ENCODE measurements at places on chromosomes 5 and 9. TPM values are rescaled to one million over a fixed set of nuclear protein-coding genes. Genes with fewer than 3 reads are reported as not detected.
A peak's percentile ranks its signal among the peaks of the same experiment; 100 is the strongest.

VCP gene
- 155 TPM for total RNA-seq

DNM1 gene
- total RNA-seq, result 28.6 TPM

PCDHA11 gene
- not detected for total RNA-seq

TMC1 gene
- total RNA-seq, result not detected

CSF2 gene
- total RNA-seq, result not detected

RC3H2 gene
- total RNA-seq, result 66.3 TPM

LRRC19 gene
- not detected for total RNA-seq

POLR3G gene
- not detected for total RNA-seq

SH2D3C gene
- total RNA-seq, result not detected

GRCh38 chr9:12155401-12156134, 537.6 kb upstream of the TYRP1 start:
- DNase-seq, result no peak

DNA sequence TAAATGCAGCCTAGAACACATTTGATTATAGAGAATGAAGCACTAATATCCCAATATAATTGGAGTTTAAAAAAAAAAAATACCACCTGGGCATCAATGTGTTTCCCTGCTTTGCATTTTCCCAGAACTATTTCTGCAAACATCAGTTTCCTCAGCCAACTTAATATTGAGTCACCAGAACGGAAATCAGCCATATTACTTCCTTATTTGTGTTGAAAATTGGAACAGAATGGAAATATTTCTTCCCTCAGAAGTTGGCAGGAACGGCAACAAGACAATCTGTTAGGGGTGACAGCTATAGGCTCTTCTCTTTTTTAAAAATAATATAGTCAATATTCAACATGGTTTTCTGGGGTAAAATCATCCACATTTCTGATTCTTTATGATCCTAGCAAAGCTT, 4.0 kb downstream of the MFAP3 start:
- DNase-seq, result no peak

DNA sequence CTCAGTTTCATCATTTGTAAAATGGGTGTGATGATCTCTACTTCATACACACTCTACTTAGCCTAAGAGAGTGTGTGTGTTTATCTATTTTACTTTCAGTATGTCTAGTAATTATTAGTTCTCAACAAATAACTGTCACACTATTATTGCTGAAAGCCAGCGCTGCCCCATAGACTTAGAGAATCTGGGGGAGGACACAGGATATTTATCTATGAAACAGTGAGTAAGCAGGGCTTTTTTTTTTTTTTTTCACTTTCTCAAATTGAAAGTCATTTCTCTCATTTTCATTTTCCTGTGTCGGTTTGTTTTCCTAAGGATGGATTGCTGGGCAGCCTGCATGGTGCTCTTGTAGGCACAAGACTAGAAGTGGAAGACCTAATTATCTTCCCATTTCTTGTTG, 248.4 kb upstream of the RPS23 start:
- DNase-seq, result no peak

DNA sequence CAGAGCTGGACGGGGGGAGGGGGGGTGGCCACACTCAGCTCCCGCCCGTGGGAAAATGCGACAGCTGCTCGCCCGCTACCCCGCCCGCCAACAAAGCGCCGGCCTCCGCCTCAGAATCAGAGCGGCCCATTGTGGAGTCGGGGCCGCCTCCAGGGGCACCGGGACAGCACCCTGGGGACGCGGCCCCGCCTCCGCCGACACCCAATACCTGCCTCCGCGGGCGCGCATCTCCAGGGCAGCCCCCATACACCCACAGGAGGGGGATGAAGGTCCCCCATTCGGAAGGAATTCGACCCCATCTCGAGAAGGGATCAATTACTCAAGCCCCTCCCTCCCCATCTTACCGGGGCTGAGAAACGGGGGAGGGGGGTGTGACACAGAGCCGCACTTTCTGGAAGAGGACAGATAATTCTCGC, 1.3 kb downstream of the NOTCH1 start:
- peak; percentile 90 for DNase-seq

GRCh38 chr5:112434641-112435040, 15.6 kb upstream of the EPB41L4A start:
- no peak for DNase-seq

DNA sequence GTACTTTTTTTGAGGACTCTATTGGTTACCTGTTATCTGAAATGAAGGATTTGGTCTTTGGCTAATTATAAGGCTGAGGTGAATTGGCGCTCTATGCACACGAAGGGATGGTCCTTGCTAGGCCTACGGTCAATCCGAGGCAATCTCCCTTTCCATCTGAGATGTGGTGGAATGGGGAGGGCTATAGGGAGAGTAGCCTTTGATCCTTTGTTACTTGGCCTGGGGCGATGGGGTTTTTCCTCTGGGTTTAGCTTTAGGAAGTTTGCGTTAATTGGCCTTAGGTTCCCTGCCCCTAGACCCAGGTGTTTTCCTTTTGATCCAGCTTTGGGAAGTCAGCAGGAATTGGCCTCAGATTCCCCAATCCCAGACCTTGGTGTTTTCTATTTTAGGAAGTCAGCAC, 102.1 kb upstream of the C9orf72 start:
- DNase-seq, result no peak

DNA sequence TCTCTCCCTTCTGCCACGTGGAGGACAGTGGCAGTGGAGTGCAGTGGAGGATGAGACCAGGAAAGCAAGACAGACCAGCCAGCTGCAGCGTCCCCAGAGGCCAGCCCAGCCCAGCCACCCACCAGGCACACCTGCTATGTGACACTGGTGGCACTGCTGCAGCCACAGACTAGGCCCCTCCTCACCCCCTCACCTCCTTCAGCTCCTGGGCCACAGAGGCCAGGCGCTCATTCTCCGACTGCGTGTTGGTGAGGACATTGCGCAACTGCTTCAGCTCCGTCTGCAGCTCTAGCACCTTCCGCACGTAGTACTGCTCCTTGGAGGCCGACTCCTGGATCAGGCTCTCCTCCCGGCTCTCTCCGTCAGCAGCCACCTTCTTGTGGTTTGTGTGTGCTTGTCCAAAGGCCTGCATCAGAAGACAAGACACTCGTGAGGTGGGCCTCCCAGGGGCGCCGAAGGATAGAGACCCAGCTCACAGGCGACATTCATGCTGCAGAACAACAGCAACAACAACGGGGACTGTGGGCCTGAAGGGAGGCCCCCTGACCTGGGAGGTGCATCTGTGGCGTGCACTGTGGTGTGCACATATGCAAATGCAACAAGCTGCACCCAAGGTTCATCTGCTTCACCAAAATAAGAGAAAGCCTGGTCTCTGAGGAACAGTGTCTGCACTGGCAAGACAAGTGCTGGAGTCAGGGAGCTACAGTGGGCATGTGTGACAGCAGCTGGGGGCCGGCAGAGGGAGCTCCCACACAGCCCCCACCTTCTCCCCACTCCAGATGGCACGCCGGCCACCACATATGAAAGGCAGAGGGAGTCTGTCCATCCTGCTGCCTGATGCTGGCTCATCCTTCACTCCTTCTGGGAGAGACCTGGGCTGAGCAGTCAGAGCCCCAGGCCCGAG, 35.5 kb downstream of the BICD2 start:
- DNase-seq, result peak; percentile 40

DNA sequence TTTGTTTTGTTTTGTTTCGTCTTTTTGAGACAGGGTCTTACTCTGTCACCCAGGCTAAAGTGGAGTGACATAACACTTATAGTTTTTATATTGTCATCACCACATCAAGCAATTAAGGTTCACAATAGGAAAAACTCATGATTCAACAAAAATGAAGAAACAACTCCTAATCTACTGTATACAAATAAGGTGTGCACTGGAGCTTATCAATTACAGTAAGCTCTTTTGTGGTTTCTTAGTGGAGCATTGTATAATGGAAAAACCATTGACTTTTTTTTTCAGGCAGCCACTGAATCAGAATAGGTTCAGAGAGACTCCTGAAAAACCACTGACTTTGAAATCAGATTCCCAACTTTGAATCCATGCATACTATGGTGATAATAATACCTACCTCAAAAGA, 10.8 kb upstream of the PLIN2 start:
- DNase-seq, result no peak

GRCh38 chr5:56006094-56006493, 11.3 kb upstream of the IL6ST start:
- no peak for DNase-seq

GRCh38 chr5:40838086-40838485, 3.1 kb upstream of the RPL37 start:
- DNase-seq, result no peak

GRCh38 chr5:111961862-111962261, 204.9 kb upstream of the NREP start:
- DNase-seq, result no peak

GRCh38 chr9:134897584-134898170, 17.1 kb downstream of the FCN2 start:
- no peak for DNase-seq

- DNase-seq, result no peak
These were observed 259.7 kb downstream of the MED10 start for GRCh38 chr5:6118691-6119090.

DNA sequence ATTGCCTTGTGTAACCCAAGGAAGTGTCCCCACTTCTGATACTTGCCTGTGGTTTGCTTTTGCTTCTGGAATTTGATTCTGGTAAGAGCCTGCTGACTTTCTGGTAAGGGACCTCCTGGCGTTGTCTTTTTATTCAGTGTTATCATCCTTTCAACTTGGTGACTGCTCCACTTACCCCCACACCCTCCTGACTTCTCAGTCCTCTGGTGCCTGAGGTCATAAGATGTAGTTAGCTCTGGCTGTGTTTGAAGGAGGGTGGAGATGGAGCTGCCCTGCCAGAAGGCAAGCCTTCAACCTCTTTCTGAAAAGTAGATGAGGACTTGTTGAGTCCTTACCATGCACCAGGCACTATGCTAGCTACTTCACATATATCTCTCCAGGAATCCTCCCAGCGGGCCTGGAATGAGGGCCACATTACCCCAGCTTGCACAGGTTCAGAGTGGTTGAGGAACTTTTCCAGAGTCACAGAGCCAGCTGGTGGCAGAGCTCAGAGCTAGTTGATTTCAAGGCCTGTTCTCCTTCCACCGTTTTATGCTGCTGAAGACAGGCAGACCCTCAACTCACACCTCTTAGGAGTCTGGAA, 45.2 kb upstream of the PITX1 start:
- no peak for DNase-seq

GRCh38 chr5:17343675-17344074, 126.2 kb downstream of the BASP1 start:
- DNase-seq, result peak; percentile 74
